ENCODE measurements at places on chromosomes 16 and 17. TPM values are rescaled to one million over a fixed set of nuclear protein-coding genes. Genes with fewer than 3 reads are reported as not detected.

MT1F gene
- total RNA-seq: not detected

ACSM2A gene
- not detected for total RNA-seq

KRT28 gene
- total RNA-seq: not detected

SPIRE2 gene
- 7.7 TPM for total RNA-seq

IGSF6 gene
- total RNA-seq: not detected

TNFRSF17 gene
- not detected for total RNA-seq

STH gene
- total RNA-seq: not detected

CDRT15L2 gene
- total RNA-seq: not detected

MYCBPAP gene
- not detected for total RNA-seq

SULT1A3 gene
- 4.9 TPM for total RNA-seq

SGF29 gene
- 24.3 TPM for total RNA-seq

CLEC3A gene
- not detected for total RNA-seq

RETREG3 gene
- total RNA-seq: 16.3 TPM

OSGIN1 gene
- 1.4 TPM for total RNA-seq

CHMP1A gene
- 69.7 TPM for total RNA-seq

PRR35 gene
- not detected for total RNA-seq

CORO6 gene
- total RNA-seq: not detected

MFSD6L gene
- total RNA-seq: not detected

METTL22 gene
- 10.9 TPM for total RNA-seq

PEMT gene
- 72.7 TPM for total RNA-seq

TMIGD1 gene
- not detected for total RNA-seq

NATD1 gene
- total RNA-seq: 0.83 TPM

SERPINF2 gene
- total RNA-seq: 0.06 TPM

NLRC3 gene
- 0.06 TPM for total RNA-seq

ASB16 gene
- total RNA-seq: not detected

HMOX2 gene
- 38.6 TPM for total RNA-seq

TBC1D26 gene
- total RNA-seq: not detected

ITGAE gene
- 56.9 TPM for total RNA-seq

EPOP gene
- total RNA-seq: 8.2 TPM

DRC7 gene
- total RNA-seq: not detected

NRN1L gene
- total RNA-seq: not detected

SEPTIN12 gene
- total RNA-seq: not detected

DHRS7C gene
- not detected for total RNA-seq

CCDC154 gene
- total RNA-seq: not detected

KRTAP1-5 gene
- total RNA-seq: not detected
